ENCODE measurements at places on chromosomes 16 and 17.

DNA sequence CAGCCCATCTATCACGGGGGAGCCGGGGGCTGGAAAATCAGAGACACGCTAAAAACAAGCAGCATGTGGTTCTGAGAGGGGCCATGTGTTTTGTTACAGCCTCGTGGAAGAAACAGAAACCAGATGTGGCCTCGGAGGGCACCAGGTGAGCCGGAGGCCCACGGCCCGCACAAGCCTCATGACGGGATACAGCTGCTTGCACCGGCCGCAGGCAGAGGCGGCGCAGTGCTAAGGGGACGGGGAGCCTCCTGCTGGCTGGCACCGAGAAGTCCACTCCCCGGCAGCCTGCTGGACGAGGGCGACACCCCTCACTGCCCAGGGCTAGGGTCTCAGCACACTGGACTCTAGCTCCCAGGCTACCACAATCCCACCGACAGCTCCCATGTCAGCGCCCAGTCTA, 19.2 kb downstream of the NDUFAF8 start:
- DNase-seq: no peak

- no peak for DNase-seq
These were observed 480.4 kb downstream of the CDH8 start for GRCh38 chr16:61555718-61556441.

DNA sequence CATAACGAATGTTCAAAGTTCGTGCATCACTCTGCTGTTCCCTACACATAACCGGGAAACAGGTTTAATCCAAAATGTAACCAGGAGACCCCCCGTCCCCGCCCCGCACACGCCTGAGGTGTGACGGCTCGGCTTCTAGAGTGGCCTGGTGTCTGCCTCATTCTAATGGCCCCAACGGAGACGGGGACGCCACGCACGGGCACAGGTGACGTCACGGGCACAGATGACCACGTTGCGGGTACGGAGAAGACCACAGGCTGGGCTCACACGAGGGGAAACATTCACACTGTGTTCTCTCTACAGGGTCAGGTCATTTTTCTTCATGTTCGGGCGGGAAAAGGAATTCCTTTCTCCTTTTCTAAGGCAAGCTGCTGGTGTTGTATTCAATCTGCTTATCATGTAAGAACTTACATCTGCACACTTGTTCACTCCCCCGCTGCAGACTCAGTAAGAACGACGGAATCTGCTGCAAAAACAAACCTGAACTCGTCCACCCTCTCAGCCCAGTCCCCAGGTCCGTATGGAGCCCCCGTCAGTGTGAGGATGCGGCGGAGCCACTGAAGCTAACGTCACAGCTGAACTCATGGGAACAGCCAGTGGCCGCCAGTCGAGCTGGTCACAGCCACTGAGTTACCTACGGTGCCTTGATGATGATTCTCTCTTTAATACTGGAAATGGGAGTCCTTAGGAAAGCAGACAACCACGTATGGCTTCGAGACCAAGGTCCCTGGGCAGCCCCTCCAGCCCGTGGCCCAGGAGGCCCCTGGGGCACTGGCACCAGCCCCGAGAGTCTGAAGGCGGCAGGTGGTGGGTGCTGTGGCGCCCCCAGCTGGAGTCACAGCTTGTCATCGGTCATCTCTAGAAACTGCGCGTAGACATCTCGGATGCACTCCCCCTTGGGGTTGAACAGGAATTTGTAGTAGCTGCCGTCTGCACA, 32.9 kb downstream of the WDR45B start:
- no peak for DNase-seq

GRCh38 chr17:74605361-74605760, 13.3 kb upstream of the CD300LD start:
- no peak for DNase-seq

GRCh38 chr17:58985971-58986370, 120.7 kb downstream of the TRIM37 start:
- DNase-seq: no peak

- DNase-seq: no peak
These were observed 697.2 kb downstream of the TOX3 start for GRCh38 chr16:51849715-51850114.
